ENCODE measurements at places on chromosomes 16 and 17.

DNA sequence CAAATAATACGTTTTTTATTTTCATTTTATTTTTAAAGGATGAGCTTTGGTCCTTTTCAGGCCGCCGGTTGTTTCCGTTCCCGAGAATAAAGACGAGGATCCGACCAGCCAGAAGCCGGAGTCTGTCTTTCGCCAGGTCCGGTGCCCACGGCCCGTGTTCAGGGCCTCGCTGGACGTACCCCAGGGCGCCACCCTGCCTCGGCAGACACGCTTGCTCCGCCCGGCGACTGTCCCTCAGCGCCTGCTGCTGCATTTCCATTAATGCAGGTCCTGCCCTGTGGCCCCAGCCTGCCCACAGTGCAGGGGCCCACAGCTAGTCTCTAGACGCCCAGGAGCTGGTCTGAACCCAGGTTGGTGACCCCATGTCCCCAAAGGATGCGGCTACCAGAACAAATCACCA is 15.6 kb downstream of the METRNL start:
- no peak for DNase-seq

DNA sequence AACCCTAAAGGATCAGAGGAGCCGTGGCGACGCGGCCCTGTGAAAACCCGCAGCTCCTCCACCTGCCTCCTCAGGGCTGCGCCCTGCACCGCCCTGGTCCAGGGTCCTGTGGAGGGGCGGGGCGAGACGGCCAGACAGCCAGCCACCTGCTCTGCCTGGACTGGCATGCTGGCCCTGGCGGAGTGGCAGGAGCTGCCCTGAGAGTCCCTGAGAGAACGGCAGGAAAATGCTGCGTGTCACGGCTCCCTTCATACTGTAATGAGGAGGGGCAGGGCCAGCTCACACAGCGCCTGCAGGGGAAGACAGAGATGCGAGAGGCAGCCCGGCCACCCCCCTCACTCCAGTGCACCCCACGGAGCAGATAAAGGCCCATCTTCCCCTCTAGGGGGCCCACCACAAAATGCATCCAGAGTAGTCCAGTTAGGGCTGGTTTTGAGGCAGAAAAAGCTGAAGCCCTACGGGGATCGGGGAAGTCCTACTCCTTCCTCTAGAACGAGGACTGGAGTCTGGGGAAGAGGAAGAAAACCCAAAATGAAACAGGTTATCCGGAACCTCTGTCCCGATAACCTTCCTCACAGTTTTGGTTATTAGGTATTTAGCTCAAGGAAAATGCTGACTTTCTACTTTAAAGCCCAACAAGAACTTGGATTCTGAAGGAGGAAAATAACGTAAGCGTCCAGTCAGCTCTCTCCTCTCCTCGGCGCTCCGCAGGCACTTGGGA is 97.6 kb upstream of the DNAH17 start:
- DNase-seq: no peak

GRCh38 chr17:58289869-58290268 is 9.1 kb upstream of the MPO start:
- DNase-seq: no peak

- peak; percentile 68 for DNase-seq
These were observed at the start of gene MOSMO for GRCh38 chr16:22007509-22008214. TSS of gene MOSMO (plus strand) at chr16:22008111. CDS start at chr16:22008302, 191 bp downstream.

GRCh38 chr17:82106688-82107305 is 8.8 kb upstream of the FASN start:
- no peak for DNase-seq

GRCh38 chr16:12675852-12676251 is 127.8 kb downstream of the CPPED1 start:
- no peak for DNase-seq

GRCh38 chr16:10776280-10776679 is 32.6 kb downstream of the NUBP1 start:
- no peak for DNase-seq

GRCh38 chr16:53666786-53667415 is 36.8 kb downstream of the RPGRIP1L start:
- no peak for DNase-seq

GRCh38 chr17:65704731-65705130 is 143.3 kb upstream of the AXIN2 start:
- DNase-seq: no peak

- DNase-seq: no peak
These were observed at the start of gene RILP for GRCh38 chr17:1649844-1650501. TSS of gene RILP (minus strand) at chr17:1649866. CDS start at chr17:1649804, 62 bp downstream.

DNA sequence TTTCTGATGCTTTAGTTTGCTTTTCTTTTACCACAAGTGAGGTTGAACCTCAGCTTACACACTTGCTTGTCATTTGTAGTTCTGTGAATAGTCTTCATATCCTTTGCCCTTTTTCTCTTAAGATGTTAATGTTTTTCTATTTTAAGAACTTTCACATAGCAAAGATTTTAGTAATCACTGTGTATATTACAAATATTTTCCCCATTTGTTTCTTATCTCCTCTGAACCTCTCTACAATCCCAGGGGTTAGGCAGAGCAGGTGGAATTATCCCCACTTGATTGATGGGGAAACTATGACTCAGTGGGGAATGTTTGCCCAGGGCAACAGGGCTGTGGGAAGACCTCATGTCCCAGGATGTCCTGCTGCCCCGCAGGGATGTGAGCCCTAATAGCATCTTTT is 11.7 kb upstream of the MYH3 start:
- no peak for DNase-seq

- DNase-seq: no peak
These were observed 79.9 kb downstream of the WNT3 start for GRCh38 chr17:46738544-46738943.

DNA sequence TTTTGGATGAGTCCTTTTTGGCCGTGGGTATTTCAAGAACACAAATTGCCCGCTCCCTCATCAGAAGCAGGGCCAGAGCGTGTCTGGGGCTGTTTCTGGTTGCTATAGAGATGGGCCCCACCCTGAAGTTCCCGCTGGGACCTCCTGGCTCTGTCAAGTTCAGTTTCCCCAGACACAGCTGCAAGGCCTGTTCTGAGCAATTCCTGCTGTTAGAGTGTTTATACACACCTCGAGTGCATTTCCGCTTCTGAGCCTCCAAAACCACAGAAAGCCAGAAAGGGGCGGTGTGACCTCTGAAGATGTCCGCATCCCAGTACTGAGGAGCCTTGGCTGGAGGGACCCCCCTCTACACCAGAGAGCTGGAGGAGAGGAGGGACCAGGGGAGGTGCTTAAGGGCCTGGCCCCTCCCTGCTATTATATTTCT is 9.3 kb upstream of the WBP2 start:
- no peak for DNase-seq

GRCh38 chr17:52024300-52024870 is 134.1 kb downstream of the CA10 start:
- no peak for DNase-seq

GRCh38 chr17:51421525-51421924 is 161.2 kb downstream of the UTP18 start:
- no peak for DNase-seq

- DNase-seq: no peak
These were observed 21.6 kb upstream of the PHOSPHO1 start for GRCh38 chr17:49252148-49252695.

GRCh38 chr17:44221084-44221861 is 1.8 kb upstream of the UBTF start:
- peak; percentile 59 for DNase-seq

GRCh38 chr17:82390015-82390859 is 18.7 kb downstream of the UTS2R start:
- DNase-seq: no peak

DNA sequence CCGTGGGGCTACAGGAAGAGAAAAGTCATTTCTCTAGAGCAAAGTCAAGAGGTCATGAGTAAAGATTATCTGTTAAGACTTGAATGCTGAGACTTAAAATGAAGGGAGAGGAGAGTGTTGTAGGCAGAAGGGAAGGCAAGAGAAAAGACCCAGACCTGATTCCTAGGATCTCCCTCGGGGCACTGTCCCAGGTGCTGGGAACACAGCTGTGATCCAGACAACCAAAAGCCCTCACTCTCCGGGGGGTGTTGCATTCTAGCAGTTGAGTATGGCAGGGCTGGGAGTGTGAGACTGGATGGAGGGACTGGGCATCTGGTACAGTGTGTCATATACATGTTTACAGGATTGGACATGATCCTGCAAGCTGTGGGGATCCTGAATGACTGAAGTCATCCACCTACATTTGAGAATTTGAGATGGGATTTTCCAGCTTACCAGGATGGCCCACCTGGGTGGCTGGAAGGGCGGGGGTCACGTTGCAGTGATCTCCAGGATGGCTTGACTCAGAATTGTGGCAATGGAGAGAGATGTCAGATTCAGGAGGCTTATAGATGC is 29.1 kb downstream of the ARSG start:
- DNase-seq: no peak

- DNase-seq: no peak
These were observed 57.4 kb downstream of the LITAF start for GRCh38 chr16:11529285-11529684.

GRCh38 chr17:61757168-61757567 is 106.2 kb downstream of the BRIP1 start:
- no peak for DNase-seq

DNA sequence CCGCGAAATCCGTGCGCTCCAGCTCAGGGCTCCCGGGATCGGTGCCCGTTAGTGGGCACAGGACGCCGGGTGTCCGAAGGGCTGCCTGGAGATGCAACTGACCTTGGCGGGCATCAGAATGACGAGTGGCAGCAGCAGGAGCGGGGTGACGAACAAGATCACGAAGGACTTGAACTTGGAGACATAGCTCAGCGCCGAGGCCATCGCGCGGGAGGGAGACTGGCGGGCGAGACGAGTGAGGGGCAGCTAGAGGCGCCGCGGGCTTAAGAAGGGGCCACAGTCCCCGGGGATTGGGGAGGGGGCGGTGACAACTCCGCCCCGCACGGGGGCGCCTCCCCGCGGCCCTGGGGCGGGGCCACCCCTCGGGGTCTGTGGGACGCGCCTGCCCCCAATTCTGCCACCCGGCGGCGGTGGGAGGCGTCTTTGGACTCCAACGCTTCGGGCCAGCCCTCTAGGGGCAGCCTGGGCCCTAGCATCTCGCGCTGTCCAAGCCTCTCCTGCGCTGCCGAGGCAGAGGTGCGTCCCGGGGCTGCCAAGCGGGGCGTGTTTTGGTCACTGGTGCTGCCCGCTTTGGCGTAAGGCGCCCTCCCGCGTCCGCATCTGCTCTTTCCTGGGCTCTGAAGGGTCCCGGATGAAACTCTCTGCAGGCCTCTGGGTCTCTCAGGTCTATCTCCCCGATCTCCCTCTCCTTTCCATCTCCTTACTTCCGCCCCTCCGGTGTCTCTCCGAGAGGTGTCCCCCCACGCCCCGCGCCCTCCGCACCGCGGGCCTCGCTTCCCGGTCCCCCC is at the start of gene SLC13A5:
Gene SLC13A5 (minus strand): TSS at position 240 of the 788 bp plus-strand sequence. CDS start 36 bp downstream, at position 204.
- DNase-seq: peak; percentile 19

GRCh38 chr16:63702981-63703590 is 1418.8 kb downstream of the CDH11 start:
- no peak for DNase-seq

- DNase-seq: no peak
These were observed 352.3 kb upstream of the CDH5 start for GRCh38 chr16:66014221-66014620.

GRCh38 chr17:44121997-44122815 is 1.2 kb downstream of the HDAC5 start:
- DNase-seq: no peak

DNA sequence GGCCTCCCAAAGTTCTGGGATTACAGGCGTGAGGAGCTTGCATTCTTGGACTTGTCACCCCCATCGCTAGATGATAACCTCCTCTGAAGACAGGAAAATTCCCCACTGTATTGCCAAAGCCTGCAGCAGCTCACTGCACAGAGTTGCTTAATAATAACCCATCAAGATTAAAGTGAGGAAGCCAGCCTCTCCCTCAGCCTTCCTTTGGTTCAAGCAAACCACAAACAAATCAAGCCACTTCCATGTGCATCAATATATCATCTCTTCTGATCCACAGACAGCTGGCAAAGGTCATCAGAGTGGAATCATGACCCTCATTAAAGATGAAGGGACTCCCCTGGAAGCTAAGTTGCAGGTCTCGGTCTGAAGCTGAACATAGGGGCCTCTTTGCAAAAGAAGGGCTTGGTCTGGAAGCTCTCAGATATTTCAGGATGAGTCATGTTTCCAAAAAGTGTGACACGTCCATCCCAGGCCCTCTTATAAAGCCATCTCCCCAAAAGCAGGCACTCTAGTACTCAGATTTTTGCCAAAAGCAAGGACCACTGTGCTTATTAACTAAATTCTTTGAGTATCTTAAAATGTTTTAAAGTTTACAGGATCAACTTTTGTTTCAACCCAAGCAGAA is 4.8 kb downstream of the EMP2 start:
- no peak for DNase-seq

GRCh38 chr17:48488548-48489106 is 42.2 kb downstream of the HOXB1 start:
- no peak for DNase-seq

GRCh38 chr17:34728771-34729310 is 149.5 kb downstream of the TMEM132E start:
- DNase-seq: no peak

DNA sequence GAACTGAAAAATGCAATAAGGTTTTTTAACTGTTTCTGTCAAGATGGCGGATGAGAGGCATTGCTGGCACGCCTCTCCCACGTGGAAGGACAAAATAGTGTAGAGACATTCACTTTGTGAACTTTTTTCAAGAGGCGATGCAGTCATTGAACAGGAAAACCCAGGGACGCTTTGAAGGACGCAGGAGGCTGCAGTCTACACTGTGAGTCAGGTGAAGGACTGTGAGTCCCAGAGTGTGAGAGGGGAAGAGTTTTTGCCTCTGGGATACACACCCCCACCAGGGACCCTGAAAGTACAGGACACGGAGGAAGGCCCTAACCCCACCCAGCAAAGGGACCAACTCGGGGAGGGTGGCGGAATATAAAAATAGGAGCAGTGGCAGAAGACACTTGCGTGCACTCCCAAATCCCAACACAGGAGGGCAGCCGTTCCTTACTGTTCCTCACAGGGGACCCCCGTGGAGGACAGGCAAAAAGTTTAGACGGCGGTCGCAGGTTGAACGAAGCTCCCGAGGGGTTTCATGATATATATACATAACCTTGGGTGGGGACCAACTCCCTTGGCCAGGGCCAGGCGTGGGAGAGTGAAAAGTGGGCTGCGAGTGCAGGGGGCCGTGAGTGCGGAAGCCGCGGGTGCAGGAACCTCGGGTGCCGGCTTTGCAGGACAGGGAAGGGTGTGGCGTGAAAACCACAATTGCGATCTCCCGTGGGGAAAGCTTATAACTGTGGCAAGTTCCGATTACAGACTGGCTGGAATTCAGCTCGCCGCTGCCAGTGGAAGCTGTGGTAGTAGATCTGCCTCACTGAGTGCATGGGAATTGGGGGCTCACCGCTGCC is 82.0 kb upstream of the ALOX12 start:
- DNase-seq: peak; percentile 68

GRCh38 chr17:11499881-11500280 is 98.4 kb upstream of the DNAH9 start:
- no peak for DNase-seq

DNA sequence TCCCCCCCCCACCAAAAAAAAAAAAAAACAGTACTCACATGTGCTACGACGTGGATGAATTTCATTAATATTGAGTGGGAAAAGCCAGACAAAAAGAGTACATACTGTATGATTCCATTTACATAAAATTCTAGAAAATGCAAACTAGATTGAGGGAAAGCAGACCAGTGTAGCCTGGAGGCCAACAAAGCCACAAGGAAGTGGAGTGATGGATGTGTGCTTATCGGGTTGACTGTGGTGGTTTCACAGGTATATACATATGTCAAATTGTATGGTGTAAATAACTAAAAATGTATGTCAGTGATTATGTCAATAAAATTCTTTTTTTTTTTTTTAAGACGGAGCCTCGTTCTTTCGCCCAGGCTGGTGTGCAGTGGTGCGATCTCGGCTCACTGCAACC is 1.9 kb upstream of the PLD6 start:
- no peak for DNase-seq
